ENCODE measurements at places on chromosomes 5 and 9.
A peak's percentile ranks its signal among the peaks of the same experiment; 100 is the strongest.

- DNase-seq, result no peak
Observed at GRCh38 chr9:3036333-3036700, 192.4 kb upstream of the PUM3 start.

DNA sequence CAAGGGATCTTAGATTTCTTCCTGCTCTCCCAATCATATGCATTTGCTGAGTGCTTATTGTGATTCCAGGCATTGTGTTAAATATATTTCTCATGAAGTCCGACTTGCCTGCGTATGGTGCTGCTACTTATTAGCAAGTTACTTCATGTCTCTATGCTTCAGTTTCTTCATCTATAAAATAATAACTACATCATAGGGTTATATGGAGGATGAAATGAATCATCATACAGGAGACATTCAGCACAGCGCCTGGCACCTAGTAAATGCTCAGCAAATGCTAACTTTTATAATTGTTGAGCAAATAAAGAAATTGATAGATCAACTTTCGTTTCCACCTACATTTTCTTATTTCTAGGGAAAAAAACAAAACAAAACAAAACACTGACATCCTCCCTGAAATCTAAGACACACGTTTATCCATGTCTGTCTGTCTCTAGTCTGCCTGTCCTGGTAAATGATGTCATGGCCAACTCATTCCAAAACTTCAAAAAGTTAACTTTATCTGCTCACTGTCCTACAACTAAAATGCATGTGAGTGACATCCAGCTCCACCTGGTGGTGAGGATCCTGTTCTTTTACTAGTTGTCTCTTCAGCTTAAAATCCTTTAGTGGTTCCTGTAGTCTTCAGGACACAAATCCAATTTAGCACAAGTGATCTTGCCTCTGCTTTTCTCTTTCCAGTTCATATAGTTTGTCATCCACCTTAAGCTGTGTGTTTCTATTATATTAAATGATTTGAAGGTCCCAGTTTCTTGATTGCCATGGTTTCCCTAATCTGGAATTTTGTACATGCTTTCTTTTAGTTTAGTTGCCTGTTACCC, 27.7 kb downstream of the PPP3R2 start:
- peak; percentile 32 for DNase-seq

- no peak for DNase-seq
Observed at GRCh38 chr5:88214655-88215054, 54.0 kb downstream of the TMEM161B start.

GRCh38 chr9:35164711-35165110, 2.9 kb downstream of the UNC13B start:
- DNase-seq, result no peak

- DNase-seq, result no peak
Observed at GRCh38 chr5:4348423-4348822, 752.8 kb downstream of the IRX1 start.

GRCh38 chr5:132239776-132240175, 12.1 kb upstream of the P4HA2 start:
- no peak for DNase-seq

GRCh38 chr9:133580419-133580738, 28.8 kb downstream of the FAM163B start:
- no peak for DNase-seq

DNA sequence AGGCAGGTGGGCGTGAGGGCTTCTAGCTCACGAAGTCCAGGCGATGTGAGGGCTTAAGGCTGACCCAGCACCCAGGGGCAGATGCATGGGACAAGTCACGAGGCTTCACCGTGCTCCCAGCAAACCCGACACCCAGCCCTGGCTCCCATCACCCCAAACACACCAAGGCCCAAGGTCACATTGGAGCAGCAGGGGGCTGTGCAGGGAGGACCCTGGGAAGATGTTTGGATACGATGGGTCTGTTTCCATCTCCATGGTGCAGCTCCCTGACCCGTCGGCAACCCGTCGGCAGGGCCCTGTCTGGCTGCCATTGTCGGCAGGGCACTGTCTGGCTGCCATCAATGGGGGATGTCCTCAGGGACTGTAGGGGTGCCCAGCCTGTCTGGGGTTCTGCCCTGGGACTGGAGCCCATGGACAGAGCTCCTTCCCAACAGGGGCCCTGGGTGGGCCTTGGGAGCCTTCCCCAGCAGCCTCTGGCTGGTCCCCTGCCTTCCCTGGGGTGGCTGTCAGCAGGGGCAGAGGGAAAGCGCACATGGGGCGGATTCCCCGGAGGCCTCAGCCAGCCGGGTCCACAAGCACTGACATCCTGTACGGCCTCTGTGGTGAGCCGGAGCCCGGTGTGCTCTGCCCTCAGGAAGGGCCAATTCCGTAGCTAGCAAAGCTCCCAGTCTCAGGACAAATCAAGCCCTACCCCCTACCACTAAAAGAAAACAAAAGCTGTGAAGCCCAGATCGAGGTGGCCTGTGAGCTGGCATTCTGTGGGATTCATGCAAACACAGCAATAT, 47.1 kb downstream of the NACC2 start:
- DNase-seq, result no peak

GRCh38 chr5:1755321-1755949, 44.2 kb downstream of the MRPL36 start:
- DNase-seq, result no peak

- no peak for DNase-seq
Observed at GRCh38 chr9:82890865-82891264, 172.1 kb downstream of the RASEF start.

- DNase-seq, result no peak
Observed at GRCh38 chr5:124289130-124289529, 457.3 kb downstream of the ZNF608 start.

GRCh38 chr9:14992516-14992915, 82.3 kb upstream of the FREM1 start:
- DNase-seq, result peak; percentile 1

- no peak for DNase-seq
Observed at GRCh38 chr5:144583541-144584449, 413.1 kb downstream of the KCTD16 start.

GRCh38 chr5:34053133-34053532, 10.1 kb upstream of the C1QTNF3 start:
- DNase-seq, result no peak

GRCh38 chr9:93895535-93895934, 59.6 kb downstream of the BARX1 start:
- DNase-seq, result no peak

GRCh38 chr9:98974106-98974505, 30.4 kb downstream of the COL15A1 start:
- no peak for DNase-seq

GRCh38 chr5:154285661-154286408, 95.3 kb downstream of the GALNT10 start:
- DNase-seq, result no peak

- DNase-seq, result no peak
Observed at GRCh38 chr9:117414220-117414905, 494 bp downstream of the ASTN2 start.

DNA sequence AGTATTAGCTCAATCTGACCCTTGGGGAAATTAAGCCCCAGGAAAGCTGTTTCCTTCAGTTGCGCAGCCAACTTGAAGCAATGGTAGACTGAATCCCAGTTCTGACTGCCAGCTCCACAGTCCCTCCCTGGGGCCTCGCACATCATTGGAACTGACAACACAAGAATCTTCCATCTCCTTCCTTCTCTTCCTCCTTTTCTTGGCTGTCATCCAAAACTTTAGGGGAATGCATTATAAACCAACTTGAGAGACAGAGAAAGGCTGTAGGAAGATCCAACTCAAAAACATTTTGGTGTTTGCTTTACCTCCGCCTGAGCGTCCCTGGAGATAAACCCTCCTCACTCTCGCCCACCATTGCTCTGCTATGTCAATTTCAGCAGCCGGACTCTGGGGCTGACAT, 16.6 kb downstream of the KCNIP1 start:
- DNase-seq, result no peak

- peak; percentile 8 for DNase-seq
Observed at GRCh38 chr5:99320436-99320835, 391.6 kb upstream of the CHD1 start.

- DNase-seq, result no peak
Observed at GRCh38 chr5:179620703-179621350, 2.6 kb downstream of the HNRNPH1 start.

GRCh38 chr9:14715102-14715501, 7.4 kb downstream of the CER1 start:
- DNase-seq, result no peak

GRCh38 chr5:139482050-139482889, at the start of gene STING1:
STING1 (minus strand) TSS chr5:139482758; CDS start chr5:139481704, 1,054 bp downstream.
- peak; percentile 57 for DNase-seq

GRCh38 chr5:112339761-112340160, 79.3 kb downstream of the EPB41L4A start:
- DNase-seq, result no peak

GRCh38 chr5:55509796-55510522, 24.8 kb downstream of the PLPP1 start:
- no peak for DNase-seq

DNA sequence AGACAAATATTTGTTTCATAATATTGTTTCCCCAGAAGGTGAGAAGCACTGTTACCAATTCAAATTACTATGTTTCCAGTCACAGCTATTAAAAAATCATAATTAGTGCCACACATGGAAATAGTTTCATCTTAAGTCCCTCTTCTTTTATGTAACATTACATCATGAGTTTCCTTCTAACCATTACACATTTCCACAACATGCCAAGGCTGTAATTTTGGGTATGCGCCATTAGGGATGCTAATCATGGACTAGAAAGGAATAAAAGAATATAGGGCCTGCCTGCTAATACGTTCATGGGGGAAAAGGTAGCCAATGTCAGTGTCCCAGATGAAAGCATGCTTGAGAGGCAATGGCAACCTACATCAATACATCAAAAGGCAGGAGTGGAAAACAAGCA, 142.5 kb upstream of the LPAR1 start:
- no peak for DNase-seq

GRCh38 chr5:13930541-13931171, 13.8 kb downstream of the DNAH5 start:
- no peak for DNase-seq

GRCh38 chr5:150402229-150402773, 10.4 kb downstream of the CD74 start:
- DNase-seq, result no peak
